ENCODE measurements at places on chromosomes 13 and 19.

- DNase-seq = no peak
These were observed 56.1 kb upstream of the SERPINE3 start for GRCh38 chr13:51283371-51283770.

DNA sequence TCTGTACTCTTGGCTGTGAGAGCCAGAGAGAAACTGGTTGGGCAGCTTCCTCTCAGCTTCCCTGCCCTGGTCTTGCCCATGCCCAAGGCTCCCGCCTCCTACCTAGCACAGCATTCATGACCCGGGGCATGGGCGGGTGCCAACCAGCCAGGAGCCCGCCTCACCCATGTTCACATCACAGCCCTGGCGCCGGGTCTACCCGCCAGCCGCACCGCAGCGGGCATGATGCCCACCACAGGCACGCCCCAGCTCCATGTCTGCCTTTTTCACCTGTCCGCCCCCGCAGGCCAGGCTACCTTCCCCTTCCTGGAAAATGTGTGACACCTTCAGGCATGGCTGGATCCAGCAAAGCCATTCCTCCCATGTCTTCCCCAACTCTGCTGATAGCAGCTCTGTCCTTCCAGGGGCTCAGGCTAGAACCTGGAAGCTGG, 42.1 kb downstream of the PTPRS start:
- no peak for DNase-seq

DNA sequence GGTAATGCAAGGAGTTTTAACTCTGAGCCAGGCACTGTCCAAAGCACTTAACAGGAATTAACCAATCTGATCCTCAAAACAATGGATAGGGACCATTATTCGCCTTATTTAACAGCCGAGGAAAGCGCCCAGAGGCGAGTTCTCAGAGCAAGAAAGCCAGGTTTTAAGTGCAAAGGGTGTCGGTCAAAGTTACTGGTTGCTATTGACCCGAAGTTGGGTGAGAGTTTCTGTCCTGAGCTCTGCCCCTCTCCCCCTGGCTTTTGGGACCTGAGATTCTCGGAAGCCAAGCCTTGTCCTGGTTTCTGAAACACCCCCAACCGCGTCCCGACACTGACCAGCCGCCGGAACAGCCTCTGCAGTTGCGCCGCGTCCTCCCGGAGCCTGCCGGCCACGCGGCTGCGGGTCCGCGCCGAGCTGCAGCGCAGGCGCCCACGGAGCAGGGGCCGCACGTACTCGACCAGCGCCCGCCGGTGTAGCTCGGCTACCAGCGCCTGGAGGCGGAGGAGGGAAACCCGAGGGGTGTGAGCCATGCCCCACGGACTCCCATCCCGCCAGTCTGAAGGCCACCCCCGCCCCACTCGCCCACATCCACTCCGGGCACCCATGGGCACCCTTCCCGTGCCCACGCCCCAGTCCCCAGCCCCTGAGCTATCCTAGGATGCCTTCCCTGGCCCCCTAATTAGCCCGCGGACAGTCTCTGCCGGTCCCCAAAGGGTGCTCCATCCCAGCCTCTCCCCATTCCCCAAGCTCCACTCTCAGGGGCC, 27.8 kb downstream of the EXOC3L2 start:
- DNase-seq = no peak

DNA sequence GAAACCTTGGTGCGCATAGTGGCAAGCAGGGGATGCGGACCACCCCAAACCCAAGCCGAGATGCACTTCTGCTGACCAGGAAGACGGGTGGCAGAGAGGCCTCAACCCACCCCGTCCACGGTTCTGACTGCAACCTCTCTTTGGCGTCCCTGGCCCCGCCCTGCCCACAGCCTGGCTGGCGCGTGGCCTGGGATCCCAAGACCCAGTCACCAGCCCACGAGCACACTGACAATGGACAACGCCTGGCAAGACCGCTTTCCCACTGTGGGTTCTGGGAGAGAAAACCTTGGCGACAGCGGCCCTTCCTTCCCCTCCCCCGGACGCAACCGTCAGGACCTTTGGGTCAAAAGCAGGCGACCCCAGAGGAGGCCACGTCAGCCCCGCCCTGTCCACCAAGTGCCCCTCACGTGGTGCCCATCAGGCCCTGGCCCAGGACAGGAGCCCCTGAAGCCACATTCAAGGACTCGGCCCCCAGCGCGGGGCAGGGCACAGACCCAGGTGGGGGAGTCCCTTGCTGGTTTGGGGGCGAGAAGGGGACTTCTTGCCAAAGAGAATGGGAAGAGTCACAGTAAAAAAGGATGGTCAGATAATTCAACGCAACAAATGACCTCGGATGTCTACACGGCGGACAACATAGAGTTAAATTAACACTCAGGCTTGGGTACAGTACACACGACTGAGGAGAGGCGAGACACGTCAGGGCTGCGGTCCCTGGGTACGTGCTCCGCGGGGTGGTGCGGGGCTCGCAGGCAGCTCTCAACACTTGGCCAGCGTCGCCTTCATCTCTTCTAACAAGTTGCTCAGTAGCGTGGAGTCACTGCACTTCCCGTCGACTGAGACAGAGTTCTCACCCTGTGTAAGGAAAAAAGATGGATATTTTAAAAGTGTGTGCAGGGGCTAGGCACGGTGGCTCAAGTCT, 5.0 kb downstream of the IZUMO4 start:
- DNase-seq = no peak

- no peak for DNase-seq
These were observed 189.5 kb downstream of the SLITRK1 start for GRCh38 chr13:83692800-83693199.

- DNase-seq = no peak
These were observed 141.9 kb downstream of the SUCLA2 start for GRCh38 chr13:47859165-47859564.

GRCh38 chr13:43221611-43222010, 198.2 kb downstream of the DNAJC15 start:
- DNase-seq = no peak

DNA sequence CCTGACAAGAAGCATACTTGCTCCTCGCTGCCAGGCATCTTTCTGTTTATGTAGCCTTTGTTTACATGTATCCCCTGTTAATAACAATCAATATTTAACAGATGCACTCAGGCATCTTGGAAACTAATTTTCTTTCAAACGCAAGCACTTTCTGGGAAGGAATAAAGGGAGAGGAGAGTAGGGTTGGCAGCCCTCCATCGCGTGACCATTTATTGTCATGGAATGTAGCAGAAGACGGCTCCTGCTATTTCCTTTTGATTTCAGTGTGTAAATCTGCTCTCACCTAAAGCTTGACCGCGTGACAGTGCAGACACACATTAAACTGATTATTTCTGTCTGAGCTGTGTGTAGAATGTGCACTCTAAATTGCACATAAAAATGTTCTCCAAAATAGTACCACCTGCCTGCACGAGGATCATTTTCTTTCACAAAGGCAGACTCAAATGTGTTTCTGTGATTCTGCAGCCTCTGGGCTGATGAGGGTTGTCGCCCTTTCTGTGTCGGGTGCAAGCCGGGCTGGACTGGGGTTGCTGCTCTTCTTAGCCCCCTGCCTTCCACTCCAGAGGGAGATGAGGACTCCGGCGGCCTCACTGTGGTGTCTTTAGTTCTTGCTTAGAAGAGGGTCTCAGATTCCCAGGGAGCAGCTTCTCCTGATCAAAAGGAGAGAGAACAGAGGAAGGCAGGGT, 223.5 kb upstream of the MAB21L1 start:
- no peak for DNase-seq

GRCh38 chr19:39356073-39356472, 13.9 kb downstream of the SAMD4B start:
- no peak for DNase-seq

- no peak for DNase-seq
These were observed 165.2 kb downstream of the DCLK1 start for GRCh38 chr13:35966024-35966423.

DNA sequence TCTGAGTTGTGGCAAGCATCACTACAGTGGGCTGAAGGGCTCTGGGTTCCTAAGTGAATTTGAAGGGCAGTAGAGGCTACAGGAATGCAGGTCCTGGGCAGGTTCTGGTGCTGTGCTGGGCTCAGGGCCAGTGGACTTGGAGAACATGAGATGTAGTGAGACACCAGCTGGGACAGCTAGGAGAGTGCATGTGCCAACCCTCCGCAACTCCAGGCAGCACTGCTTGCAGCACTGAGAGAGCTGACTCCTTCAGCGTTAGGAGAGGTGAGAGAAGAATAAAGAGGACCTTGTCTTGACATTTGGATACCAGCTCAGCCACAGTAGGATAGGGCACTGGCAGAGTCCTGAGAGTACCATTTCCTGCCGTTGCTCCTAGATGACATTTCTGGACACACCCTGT, 739.9 kb upstream of the PRR20A start:
- no peak for DNase-seq

DNA sequence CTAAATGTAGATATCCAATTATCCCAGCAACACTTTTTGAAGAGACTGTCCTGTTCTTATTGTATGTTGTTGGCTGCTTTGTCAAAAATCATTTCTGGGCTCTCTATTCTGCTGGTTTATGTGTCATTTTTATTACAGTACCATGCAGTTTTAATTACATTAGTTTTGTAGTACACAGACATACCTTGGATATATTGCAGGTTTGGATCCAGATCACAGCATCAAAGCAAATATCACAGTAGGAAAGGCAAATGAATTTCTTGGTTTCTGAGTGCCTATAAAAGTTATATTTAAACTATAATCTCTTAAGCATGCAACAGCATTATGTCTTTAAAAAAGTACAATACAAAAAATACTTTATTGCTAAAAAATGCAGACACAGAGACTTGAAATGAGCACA, 564.2 kb upstream of the MIR17HG start:
- no peak for DNase-seq

GRCh38 chr13:89701913-89702312, 1645.6 kb upstream of the MIR17HG start:
- DNase-seq = no peak

DNA sequence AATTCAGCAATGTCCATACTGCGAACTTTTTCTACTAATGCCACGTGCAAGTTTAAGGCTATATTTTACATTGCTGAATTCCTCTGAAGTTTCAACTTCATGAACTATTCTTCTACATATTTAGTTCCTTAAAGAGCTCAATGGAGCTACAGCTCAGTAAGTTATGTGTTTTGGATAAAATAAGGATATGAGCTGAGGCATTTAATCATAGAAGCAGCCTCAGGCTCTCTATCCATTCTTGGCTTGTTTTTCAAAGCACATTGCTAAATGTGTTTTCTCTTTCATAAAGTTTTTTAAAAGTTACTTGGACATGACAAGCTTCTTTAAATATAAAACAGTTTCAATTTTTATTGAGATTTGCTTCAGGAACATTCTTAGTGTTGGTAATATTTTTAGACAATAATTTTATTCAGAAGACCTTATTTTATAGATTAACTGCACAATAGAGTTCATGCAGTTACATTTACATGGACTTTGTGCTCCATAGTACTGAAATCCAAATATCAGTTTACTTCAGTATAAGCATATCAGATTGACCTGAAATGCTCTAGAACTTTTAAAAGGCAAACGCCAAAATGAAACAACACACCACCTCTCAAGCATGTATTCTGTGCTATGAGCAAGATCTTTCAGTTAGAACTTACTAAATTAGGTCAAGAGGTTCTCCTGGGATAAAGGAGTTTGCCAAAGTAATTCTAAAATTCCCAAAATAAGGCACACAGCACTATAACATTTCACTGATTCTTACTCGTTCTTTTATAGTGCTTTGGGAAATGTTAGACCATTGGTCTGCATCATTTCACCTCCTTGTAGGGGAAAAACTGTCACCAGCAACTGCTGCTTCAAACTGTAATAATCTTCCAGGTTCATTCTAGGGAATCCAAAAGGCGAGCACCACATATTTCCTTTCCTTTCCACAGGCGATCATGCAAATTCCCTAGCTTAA, 275.5 kb downstream of the ENOX1 start:
- DNase-seq = no peak

- peak; percentile 39 for DNase-seq
These were observed 53.2 kb upstream of the SHKBP1 start for GRCh38 chr19:40523322-40524047.

- DNase-seq = no peak
These were observed 411.0 kb downstream of the OLFM4 start for GRCh38 chr13:53439439-53440225.

DNA sequence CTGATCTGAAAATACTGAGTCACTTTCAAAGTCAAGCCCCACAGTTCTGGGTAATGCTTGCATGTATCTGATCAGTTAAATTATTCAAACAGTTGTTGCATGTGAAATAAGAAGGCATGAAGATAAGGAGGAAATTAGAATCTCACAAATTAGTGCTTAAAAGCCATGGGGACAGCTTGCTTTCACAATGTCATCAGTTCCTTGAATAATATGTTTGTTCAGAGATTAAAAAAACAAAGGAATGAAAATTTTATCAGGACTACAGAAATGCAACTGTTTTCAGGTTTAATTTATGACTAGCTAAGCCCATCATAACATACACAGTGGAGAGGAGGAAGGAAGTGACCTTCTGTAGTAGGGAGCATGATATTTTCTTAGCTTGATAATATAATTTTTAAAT, 150.1 kb downstream of the OXGR1 start:
- no peak for DNase-seq

- DNase-seq = no peak
These were observed 34.2 kb downstream of the GJA3 start for GRCh38 chr13:20126541-20127261.

DNA sequence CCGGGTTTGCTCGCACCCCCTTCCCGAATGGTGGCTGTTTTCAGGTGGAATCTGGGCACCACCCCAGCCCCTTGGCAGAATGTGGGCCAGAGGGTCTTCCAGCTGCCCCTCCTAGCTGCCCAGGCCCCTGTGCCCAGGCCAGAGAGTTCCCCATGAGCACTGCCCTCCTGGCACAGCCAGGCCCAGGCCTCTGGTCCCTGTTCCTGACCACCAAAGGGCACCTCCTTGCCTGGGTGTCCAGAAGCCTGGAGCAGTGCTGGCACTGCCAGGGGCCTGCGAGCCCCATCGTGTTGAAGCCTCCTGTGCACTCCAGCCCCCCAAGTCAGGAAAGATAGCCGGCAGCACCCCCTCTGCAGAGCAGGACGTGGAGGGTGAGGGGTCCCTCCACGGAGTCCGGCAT, 23.4 kb downstream of the PIAS4 start:
- DNase-seq = no peak
